Activated CD4-positive, alpha-beta T cell treated with anti-CD3 and anti-CD28 coated beads for 48 hours (primary cell): ENCODE measurements at places on chromosomes 6 and 20.

DNA sequence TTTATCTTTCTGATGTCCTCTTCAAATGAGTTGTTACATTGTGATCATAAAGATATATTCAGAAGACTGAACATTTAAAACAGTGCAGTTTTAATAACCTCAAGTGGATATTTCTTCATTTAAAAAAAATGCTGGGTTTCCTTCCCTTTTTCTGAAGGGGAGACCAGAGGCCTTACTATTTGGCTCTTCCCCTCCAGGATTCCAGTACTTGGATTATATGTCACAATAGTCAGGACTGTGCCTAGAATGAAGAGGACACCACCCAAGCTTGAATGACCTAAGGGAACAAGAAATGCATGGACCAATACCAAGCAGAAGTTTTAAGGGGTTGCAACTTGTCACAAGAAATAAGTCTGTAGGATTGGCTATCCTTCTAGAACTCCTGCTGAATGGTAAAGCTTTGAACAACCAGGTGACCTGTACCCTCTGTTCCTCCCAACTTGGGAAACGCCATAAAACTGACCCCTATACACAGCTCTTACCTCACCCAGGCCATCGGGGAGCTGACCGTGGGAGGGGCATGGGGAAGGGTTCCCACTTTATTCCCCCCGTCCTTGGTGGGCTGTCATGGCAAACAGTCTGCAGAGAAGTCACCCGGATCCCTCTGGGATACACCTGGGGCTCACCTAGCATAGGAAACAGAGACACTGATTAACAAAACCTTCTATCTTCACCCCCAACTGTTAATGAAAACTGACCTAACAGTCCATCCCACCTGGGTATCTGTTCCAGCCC lies 2.0 kb downstream of the FRS3 start:
- DNase-seq = no peak

DNA sequence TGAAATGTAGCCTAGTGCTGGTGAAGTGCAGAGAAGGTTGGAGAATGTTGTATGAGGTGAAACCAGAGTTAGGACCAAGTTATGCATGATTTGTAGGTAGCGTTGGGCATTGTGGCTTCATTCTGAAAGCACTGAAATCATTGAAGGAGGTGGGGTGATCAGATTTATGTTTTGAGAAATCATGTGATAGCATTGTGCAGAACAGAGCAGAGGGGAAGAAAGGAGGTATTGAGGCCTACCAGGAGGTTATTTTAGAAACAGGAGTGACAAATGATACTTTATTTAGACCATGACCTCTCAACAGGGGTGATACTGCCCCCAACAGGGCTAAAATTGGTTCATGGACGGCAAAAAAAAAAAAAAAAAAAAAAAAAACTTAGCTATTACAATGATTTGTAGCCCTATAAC lies 15.6 kb upstream of the HMGN3 start:
- DNase-seq = no peak

GRCh38 chr6:110207652-110208051 lies 27.4 kb downstream of the CDC40 start:
- DNase-seq = no peak

DNA sequence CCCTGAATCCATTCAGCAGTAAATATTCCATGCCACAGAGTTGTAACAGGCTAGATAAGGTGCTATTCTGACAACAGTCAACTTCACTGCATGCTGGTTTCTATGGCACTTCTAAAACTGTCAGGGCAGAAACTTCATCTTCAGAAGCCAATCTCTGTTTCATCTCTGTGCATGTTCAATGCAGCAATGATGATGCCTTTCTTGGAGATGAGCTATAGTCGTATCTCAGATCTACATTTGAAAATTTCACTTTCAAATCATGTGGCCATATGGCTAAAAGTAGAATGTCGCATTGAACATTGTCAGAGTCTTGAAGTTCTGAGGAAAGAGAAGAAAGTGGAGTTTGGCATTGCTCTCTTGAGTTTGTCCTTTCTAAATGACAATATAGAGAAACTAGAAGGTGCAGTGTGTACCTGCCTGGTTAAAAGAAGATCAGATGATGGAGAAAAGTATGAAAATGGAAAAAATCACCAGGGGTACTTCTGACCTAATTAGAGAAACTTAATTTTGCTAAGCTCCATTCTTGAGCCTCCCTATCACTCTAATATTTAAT lies 49.0 kb upstream of the VSTM2L start:
- DNase-seq = no peak

GRCh38 chr6:135451617-135452190 lies 45.8 kb downstream of the AHI1 start:
- DNase-seq = no peak

GRCh38 chr6:108982154-108983113 lies 112.2 kb downstream of the SESN1 start:
- no peak for DNase-seq

- no peak for DNase-seq
Observed at GRCh38 chr6:90764001-90764400, 177.1 kb upstream of the MAP3K7 start.
